Effector CD4-positive, alpha-beta T cell (primary cell): ENCODE measurements at places on chromosomes 11 and 22.

GRCh38 chr11:45262900-45263299 lies 23.2 kb downstream of the SYT13 start:
- DNase-seq, result no peak

DNA sequence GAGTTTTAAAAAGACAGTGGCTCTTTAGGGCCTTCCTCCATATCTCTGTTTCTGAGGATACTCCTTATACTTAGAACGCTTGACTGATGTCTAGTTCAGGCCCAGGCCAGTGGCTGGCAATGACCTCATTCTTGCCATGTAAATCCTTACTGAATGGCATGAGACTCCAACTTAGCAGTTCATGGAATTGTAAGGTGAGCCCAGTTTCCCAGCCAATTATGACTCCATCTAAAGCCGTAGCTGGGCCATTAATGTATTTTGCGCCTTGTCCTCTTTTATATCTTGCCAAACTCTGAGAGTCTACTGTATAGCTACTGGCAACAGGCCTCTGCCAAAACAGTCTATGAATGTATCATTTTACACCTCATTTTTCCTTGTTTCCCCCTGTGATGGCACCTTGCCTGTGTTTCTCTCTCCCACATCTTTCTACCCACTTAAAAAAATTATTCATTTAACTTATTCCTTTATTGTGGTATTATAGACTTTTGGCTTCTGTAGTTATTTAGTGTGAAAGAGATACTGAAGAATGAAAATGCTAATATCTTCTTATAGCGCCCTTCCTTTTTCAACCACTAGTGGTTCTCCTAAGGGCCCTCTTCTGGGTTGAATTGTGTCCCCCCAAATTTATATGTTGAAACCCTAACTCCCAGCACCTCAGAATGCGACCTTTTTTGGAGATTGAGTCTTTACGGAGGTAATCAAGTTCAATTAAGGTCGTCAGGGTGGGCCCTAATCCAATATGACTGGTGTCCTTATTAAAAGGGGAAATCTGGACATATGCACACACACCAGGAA lies 67.4 kb downstream of the ZNRF3 start:
- no peak for DNase-seq

- DNase-seq, result no peak
Observed at GRCh38 chr11:27171376-27171958, 130.9 kb downstream of the BBOX1 start.

- DNase-seq, result no peak
Observed at GRCh38 chr22:26708256-26709009, 51.0 kb downstream of the MIAT start.
